ENCODE measurements at places on chromosomes 2 and 18. TPM values are rescaled to one million over a fixed set of nuclear protein-coding genes. Genes with fewer than 3 reads are reported as not detected.
A peak's percentile ranks its signal among the peaks of the same experiment; 100 is the strongest.

The MCFD2 gene
- 89.8 TPM for total RNA-seq

The SLC38A11 gene
- total RNA-seq: 6.7 TPM

DNA sequence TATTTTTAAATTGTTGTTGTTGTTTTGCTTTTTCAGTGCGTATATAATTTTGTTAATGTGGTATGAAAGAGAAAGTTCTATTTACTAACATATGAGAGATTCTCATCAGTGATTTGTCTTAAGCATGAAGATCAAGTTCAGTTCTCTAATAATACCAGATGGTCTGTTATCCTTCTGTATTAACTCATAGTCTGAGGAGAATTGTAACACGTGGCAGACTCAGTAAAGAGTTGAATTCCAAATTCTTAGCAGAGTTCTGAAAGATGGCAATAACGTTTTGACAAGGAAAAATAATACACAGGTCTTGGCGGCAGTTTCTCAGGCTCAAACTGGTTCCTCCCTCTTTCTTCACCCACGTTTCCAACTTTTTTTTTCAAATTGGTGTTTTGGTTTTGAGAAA, 17.2 kb upstream of the COL3A1 start:
- DNase-seq: no peak

GRCh38 chr2:40606862-40607261, 155.0 kb upstream of the SLC8A1 start:
- DNase-seq: no peak

GRCh38 chr2:168773719-168774521, 28.5 kb upstream of the NOSTRIN start:
- peak; percentile 27 for DNase-seq

DNA sequence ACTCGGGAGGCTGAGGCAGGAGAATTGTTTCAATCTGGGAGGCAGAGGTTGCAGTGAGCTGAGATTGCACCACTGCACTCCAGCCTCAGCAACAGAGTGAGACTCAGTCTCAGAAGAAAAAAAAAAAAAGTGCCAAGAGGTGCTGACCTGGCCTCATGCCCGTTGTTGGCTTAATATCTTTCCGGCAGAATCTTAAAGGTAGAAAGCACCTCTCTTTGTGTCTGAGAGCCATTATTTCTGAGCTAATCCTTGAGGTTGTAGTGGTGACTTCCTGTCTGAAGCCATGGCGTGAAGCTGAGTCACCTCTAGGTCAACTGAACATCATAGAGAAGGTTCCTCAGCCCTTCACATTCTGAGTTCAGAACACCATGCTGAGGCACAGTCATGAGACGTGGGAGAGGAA, 60.4 kb downstream of the WDSUB1 start:
- no peak for DNase-seq

The SLC35F6 gene
- 55.1 TPM for total RNA-seq

DNA sequence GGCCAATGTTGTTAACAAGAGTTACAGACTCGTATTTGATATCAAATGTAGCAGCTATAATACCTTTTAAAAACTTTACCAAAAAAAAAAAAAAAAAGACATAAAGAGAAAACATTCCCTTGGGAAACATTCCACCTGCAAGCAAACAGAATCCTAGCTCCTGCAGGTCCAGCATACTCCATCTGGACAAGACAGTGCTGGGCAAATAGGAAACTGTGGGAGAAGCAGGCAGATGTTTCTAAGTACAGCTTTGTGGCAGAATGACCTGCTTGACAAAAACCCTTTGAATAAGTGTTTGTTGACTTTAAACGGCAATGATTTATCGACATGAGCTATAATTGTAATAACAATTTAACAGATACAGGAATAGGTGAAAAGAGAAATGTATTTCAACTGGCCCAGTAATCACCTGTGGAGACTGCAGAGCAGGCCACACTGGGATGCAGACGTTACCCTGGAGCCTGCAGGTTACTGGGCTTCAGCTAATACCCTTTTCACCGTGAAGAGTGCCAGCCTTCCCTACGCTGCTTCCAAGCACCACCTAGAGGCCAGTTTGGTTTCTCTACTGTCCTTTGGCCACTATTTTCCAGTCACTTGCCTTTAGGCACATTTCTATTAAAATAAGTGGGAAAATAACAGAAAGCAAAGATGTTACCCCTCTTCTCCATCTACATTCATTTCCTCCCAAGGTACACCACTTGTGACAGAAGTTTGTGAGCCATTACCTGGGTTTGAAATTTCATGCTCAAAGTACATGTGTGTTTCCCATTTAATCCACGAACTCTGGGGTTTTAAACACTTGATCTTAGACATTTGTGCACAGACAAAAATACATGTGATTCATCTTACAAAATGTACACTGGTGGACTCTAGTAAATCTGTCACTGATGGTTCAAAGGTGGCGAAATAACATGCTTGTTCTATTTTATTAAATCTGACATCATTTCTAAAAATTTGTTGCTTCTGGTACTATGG, 96.9 kb upstream of the ZNF397 start:
- DNase-seq: no peak

GRCh38 chr2:235921508-235922191, 246.5 kb downstream of the GBX2 start:
- DNase-seq: no peak

DNA sequence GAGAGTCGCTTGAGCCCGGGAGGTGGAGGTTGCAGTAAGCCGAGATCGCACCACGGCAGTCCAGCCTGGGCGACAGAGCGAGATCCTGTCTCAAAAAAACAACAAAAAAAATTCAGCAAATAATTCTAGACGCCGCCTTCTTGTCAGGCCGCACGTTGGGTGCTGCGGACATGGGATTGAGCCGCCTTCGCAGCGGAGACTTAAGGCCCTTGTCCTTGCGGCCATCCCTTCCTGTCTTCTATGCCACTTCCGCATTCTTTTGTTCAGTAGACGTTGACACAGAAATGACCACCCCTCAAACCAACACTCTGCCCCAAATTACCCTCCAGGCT, 15.8 kb downstream of the PTPN18 start:
- no peak for DNase-seq

DNA sequence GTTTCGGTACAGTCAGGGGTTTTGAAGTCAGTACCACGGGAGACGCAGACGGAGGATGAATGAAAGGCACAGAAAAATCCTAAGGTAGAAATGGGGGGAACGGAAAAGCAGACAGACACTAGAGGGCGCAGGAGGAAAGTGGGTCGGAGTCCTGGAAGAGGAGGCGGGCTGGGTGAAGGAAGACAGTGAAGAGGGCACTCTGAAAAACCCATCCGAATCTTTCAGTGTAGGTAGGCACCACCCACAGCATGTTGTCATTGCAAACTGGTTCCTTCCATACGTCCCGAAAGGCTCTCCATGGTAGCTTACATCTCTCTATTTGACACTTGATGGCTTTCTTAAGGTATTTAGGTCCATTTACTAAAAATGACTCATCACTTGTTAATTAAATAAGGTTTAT, 18.5 kb upstream of the ZNF236 start:
- DNase-seq: peak; percentile 63

GRCh38 chr2:27773959-27774358, 2.4 kb downstream of the MRPL33 start:
- no peak for DNase-seq

- DNase-seq: peak; percentile 43
Observed at GRCh38 chr2:239722760-239723470, 302.2 kb downstream of the NDUFA10 start.

The SMPD4 gene
- total RNA-seq: 41.3 TPM

DNA sequence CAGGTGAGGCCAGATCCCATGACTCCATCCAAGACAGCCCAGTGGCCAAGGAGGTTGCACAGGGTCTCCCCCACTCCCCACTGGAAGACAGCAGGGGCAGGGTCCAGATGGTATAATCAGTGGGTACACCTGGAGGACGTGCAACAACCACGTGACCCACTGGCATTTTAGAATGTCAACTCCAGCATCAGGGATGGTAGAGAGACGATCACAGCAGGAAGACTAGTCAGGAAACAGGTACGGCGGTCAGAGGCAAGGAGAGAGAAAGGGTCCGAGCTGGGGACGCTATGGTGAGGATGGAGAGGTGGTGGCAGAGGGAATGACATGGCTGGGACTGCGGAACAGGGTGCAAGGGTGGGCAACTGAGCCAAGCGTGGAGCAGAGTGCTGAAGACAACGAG, 23.0 kb downstream of the SERTAD2 start:
- DNase-seq: no peak

The GULP1 gene
- 47.9 TPM for total RNA-seq

The COL3A1 gene
- 303 TPM for total RNA-seq

The CERKL gene
- 0.29 TPM for total RNA-seq

GRCh38 chr2:69163556-69163955, 150.6 kb downstream of the ANTXR1 start:
- no peak for DNase-seq

- DNase-seq: no peak
Observed at GRCh38 chr18:35634323-35634722, 52.8 kb downstream of the GALNT1 start.

The DQX1 gene
- total RNA-seq: not detected

GRCh38 chr2:227293531-227293930, 31.5 kb upstream of the MFF start:
- DNase-seq: no peak

DNA sequence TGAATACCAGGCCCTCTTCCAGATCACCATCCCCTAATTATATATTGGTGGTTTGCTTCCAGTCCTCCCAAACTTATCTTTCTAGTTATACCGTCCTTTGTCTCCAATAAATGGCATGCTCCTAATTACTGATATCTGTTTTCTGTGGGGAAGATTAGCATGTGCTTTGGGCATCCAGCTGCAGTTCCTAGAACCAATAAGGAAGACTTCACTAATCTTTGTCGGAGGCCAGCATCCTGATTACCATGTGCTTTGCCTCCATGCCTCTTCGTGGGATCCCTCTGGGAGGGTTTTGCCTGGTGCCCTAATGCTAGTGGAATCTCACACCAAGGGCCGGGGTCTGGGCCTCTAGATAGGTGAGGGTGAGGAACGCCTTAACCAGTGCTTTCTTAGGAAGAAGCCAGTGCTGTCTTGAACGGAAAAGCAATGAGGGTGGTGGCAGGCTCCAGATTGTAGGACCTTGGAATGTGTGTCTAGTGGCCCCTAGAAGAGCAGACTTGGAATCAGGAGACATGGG, 47.7 kb downstream of the ACKR3 start:
- DNase-seq: no peak

DNA sequence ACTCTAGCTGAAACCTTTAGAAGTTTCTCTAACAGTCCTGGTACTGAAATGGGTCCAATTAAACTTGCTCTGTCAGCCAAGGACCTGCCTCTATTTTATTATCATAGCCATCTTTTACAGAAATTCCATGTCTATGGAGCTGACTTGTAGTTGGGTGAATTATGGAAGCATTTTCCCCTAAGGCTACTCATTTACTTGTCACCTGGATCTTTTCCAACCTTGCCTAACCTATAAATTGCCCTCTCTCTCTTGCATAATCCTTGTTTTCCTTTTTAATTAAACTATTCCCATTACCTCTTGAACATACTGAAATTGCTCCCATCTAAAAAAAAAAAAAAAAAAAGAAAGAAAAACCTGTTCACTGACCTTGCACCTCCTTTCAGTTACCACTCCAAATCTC, 74.6 kb upstream of the DOK6 start:
- DNase-seq: no peak

- DNase-seq: no peak
Observed at GRCh38 chr2:152925547-152926448, 207.4 kb downstream of the ARL6IP6 start.

The CFAP65 gene
- not detected for total RNA-seq

DNA sequence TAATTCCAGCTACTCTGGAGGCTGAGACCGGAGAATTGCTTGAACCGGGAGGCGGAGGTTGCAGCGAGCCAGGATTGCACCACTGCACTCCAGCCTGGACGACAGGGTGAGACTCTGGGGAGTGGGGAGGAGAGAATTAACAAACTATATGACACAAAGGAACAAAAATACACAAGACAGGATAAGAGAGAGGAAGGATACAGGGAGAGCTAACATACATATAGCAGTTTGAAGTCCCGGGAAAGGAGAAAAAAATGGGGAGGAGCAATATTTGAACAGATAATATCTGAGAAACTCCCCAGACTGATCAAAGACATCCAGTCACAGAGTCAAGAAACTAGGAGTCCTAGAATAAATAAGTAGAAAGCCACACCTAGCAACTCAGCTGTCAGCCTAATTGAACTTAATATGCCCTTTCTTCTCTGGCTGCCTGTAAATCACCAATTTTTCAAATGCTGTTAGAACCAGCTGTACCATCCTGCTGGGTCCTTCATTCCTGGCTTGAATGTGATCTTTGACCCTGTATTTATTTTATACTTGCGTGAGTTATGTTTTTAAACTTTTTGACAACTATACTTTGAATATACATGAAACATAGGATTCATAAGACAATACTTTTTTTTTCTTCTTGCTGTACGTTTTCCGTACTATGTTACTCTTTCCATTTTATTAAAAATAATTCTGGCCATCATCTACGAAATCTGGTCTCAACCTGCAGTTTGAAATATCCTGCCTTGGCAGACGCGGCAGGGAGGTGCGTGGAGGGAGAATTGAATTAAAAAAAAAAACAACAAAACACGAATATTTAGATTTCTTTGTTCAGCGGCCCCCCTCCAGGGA, 876 bp upstream of the CYP27A1 start:
- DNase-seq: no peak

DNA sequence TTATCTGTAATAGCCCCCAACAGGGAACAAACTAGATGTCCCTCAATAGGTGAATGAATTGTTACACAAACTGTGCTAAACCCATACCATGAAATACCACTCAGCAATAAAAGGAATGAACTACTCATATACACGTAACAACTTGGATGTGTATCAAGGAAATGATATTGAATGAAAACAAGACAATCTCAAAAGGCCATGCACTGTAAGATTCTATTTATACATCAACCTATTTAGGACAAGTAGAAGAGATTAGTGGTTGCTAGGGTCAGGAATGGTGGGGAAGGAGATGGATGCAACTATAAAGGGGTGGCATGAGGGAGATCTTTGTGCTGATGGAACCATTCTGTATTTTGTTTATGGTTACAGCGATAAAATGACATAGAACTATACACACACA, 47.1 kb downstream of the KANSL3 start:
- no peak for DNase-seq

DNA sequence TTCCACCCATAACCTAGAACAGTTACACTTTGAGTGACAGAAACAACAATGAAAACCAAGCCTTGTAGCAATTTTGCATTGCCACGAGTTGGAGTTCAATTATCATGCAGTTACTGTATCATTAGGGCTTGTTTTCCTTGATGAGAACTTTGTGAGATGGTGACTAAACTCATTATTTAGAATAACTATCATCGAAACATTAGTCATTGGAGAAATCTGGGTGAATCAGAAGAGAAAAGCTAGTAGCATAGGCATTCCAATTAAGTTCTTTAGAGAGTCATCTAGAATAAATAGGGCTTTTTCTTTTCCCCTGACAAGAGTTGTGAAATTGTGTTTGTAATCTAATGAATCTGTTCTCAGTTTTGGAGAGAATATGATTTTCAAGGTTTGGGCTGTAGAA, 122.8 kb upstream of the DOCK10 start:
- DNase-seq: no peak

The LOXHD1 gene
- total RNA-seq: 0.59 TPM

Measured in breast epithelium (tissue), 4 donors.